ENCODE measurements at places on chromosomes 5 and 9.
A peak's percentile ranks its signal among the peaks of the same experiment; 100 is the strongest.

- DNase-seq: no peak
Measured at GRCh38 chr5:40447438-40447837, 232.3 kb upstream of the PTGER4 start.

GRCh38 chr5:169174923-169175322 is 126.0 kb downstream of the SLIT3 start:
- no peak for DNase-seq

GRCh38 chr9:121862371-121863332 is 211.2 kb downstream of the DAB2IP start:
- DNase-seq: peak; percentile 10

DNA sequence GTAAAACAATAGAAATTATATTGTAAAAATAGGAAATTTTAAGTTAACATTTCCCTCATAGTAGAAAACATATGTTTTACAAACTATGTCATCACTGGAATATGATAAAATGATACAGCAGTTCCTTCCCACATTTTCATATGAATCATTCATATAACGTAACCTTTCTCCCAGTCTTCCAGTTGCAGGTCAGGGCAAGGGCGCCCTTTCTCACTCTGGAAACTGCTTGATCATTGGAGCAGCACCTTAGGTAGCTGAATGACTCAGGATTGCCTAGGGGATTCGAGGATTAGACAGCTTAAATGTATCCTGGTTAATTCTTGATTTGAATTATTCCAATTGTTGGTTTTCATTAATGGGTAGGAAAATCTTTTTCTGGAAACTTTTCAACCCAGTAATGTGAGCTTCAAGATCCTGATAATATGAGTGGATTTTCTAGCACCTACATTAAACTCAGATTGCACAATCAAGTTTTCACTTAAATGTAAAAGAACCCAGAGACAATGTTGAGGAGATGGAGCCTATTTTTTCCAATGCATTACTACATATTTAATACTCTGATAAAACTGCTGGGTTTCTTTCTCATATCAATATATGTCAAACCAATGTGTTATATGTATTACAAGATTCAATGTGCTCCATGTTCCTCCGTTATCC is 32.6 kb upstream of the ANXA1 start:
- no peak for DNase-seq

- no peak for DNase-seq
Measured at GRCh38 chr5:122180863-122181548, 51.7 kb downstream of the ZNF474 start.

DNA sequence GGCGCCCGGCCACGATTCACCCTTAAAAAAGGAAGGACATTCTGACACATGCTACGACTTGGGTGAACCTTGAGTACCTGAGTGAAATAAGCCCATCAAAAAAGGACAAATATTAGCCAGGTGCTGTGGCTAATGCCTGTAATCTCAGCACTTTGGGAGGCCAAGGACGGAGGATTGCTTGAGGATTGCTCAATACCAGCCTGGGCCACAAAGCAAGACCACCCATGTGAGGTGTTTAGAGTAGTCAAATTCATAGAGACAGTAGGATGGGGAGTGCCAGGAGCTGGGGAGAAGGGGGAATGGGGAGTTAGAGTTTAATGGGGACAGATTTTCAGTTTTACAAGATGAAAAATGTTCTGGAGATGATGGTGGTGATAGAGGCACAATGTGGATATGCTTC is 32.1 kb upstream of the IER5L start:
- no peak for DNase-seq

DNA sequence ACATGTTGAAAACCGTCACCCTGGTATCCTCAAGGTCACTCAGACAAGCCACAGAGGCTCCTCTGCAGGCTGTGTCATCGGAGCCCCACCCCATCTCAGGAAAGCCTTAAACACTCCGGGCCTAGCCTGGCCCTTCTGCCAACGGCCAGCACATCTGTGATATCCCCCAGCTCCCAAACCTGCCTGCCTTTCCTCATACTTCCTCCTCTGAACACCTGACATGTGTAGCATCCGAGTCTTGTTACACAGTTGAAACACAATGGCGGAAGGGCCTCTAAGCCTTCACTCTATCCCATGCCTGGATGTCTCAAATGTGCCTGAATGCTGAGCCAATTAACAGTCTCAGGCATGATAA is 32.9 kb upstream of the TGFBR1 start:
- no peak for DNase-seq

DNA sequence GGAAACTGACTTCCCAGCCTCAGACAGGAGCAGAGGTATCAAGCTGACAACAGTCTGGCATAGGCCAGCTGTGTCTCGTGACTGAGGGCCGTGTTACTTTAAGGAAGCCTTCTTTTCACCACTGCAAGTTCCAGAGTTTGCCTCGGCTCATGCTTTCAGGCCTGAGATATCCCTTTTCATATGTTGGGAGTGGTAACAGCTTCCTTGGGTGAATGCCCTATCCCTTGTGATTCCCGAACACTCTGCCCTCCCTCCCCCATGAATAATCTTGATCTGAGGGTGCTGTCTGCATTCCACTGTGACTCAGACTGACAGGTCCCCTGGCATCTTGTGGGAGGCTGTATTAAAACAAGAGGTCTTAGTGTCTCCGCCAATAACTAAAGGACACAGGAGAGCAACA is 49.7 kb upstream of the ARL15 start:
- DNase-seq: no peak

DNA sequence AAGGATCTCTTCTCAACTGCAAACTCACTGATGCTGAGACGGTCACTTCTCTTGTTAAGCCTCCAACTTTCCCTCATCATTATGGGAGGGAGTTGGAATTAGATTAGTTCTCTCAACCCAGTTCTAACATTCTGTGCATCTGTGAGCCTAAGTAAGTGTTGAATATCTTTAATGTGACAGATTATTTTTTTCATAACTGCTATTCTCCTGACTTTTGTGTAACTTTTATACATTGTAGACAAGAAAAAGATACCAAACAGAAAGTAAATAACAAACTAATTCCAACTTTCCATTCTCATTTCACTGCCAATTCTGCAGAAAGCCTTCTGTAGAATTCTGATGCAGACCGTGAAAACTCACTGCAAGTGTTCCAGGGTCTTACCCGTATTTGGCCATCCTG is 813.5 kb downstream of the TLE4 start:
- DNase-seq: no peak

DNA sequence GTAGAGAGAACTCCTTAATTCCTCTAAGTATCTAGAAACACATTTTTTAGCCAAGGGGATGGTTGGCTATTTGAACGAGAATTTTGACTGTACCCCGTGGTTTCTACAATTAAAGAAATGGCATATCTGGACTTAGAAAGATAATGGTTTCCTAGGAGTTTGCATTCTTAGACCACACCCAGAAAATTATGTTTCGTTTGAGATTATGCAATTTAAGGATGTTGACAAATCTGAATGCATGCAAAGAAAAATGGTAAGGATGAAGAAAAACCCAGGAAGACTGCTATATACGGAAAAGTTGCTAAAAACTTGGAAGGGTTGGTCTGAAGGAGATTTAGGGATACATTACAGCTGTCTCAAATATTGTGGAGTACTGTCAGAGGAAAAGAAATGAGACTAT is 538.5 kb upstream of the WWC1 start:
- no peak for DNase-seq

- peak; percentile 76 for DNase-seq
Measured at GRCh38 chr5:12805165-12805698, 901.0 kb upstream of the CTNND2 start.

GRCh38 chr5:108001222-108001621 is 330.5 kb upstream of the EFNA5 start:
- no peak for DNase-seq

- DNase-seq: no peak
Measured at GRCh38 chr9:114450833-114451706, 54.2 kb downstream of the WHRN start.

- DNase-seq: no peak
Measured at GRCh38 chr5:113122053-113122452, 145.5 kb downstream of the DCP2 start.

DNA sequence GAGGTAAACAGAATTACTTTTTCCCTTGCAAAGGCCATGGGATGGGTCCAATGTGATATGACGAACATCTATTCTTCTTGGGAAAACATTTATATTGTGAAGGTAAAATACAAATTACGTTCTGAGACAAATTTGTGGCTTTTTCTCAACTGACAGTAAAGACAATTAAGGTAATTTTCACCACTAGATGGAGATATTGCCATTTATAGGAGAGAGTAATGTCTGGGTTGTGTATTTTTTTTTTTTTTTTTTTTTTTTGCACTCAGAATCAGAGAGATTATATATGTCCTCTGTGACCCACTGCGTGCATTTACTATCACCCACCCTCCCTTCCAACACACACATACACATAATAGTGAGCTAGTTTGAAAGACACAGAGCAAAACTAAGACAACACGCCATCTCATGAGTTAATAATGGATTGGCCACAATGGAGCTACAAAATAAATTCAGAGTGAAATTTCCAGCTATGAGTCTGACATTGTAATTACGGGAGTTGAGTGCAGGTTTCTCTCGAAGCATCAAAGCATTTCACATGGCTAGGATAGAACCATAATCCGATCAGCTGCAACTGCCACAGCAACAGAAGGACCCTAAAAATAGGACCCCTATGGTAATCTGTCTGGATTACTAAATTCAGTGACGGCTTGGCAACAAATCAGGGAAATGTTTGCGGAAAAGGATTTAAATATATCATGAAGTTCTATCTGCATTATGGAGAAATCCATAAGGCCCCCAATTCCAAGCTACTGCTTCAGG is 49.2 kb downstream of the ANXA1 start:
- DNase-seq: peak; percentile 20

DNA sequence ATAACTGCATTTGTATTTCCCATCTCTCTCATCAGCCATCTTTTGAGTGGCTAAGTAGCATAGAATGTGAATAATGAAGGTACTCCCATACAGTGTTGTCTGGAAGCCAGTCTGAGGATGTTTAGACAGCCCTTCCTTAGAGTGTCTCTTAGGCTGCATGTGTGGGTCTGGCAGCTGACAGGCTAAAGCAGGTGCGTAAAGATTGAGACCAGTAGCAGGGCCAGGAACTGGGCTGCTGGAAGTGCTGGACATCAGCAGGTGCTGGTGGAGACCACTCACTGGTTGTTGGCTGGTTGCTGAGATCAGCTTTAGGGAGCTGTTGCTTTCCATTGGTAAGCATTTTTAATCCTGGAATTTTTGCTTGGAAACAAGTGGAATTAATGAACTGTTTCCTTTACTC is 197.5 kb downstream of the PCSK5 start:
- DNase-seq: peak; percentile 34

DNA sequence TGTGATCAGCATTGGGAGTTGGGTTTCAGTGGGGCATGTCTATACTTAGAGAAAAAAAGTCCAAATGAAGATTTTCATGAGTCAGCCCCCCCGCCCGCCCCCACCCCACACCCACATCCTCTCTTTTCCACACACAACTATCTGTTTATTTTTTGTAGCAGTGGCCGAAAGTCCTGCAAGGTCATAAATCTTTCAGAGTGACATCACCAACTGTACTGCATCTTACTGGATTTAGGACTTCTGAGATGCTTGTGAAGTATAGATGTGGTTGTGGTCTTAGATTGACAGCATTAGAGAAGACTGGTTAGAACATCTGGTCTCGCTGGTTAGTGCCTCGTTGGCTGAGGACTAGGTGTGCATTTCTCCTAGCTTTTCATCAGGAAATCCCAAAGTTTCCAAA is 7.3 kb upstream of the ROPN1L start:
- no peak for DNase-seq

DNA sequence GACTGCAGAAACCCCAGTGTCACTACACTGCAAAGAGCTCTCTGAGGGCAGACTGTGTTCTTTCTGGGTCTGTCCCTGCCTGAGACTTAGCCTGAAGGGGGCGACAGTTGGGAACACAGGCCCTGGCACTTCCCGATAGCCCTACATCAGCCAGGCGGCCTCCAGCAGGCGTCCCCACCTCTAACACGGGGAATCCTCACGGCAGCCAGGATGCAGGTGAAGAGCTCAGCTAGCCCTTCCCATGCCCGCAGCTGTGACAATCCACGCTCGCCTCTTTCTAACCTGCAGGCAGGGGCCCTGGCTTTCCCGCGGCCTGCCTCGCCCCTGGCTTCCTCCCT is 5.9 kb downstream of the MED22 start:
- no peak for DNase-seq

DNA sequence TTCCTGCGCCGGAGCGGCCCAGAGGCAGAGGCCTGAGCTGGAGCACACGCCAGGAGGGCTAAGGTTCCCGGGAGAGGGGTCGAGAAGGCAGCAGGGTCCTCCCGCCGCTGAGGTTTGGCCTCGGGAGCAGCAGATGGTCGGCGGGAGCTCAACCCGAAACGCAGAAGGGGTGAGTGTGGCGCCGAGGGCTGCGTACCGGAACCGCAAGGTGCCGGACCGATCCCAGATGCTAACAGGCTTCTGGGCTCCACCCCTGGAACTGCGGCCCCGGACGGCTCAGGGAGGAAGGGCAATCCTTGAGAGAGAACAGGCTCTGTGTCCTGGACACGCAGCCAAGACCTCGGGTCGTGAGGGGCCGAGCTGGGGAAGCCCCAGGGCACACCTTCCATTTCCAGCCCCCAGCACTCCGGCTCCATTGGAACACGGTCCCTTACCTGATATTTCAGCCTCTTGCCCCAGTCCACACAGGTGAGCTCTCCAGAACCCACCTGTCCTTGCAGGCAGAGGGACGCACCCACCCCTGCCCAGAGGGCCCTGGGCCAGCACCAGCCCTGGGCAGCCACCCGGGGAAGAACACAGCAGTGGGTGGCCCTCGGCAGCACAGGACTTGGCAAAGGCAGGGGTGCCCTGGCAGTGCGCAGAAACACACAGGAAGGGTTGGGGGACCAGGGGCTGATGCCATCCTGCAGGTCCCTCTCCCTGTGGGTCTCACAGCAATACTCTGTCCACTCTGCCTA is 1.4 kb downstream of the LHX3 start:
- no peak for DNase-seq

- no peak for DNase-seq
Measured at GRCh38 chr9:117835798-117836197, 131.6 kb downstream of the TLR4 start.

GRCh38 chr5:123722451-123722850 is 210.5 kb downstream of the CSNK1G3 start:
- DNase-seq: no peak

- DNase-seq: no peak
Measured at GRCh38 chr5:123000731-123001130, 35.8 kb downstream of the PPIC start.

- DNase-seq: no peak
Measured at GRCh38 chr9:98147582-98147981, 28.6 kb upstream of the TRIM14 start.

GRCh38 chr9:71506821-71507220 is 261.5 kb downstream of the CEMIP2 start:
- DNase-seq: no peak

DNA sequence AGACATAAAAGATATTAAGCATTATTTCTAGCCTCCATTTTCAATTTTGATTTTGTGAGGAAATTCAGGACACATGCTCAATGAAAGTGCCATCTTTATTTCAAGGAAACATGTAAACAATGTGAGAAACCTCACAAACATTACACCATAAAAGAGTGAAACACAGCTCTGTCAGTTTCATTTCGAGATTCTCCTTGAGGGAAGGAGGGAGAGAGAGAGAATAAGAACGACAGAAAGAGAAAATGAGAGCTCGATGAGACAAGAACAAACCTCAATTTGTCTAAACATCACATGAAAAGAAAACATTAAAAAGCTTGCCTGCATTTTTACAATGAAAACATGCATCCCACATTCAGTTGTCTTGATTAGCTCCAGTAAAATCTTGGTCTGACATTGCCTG is 553.5 kb upstream of the MEF2C start:
- DNase-seq: no peak
